ENCODE measurements at places on chromosomes 7 and 10.

DNA sequence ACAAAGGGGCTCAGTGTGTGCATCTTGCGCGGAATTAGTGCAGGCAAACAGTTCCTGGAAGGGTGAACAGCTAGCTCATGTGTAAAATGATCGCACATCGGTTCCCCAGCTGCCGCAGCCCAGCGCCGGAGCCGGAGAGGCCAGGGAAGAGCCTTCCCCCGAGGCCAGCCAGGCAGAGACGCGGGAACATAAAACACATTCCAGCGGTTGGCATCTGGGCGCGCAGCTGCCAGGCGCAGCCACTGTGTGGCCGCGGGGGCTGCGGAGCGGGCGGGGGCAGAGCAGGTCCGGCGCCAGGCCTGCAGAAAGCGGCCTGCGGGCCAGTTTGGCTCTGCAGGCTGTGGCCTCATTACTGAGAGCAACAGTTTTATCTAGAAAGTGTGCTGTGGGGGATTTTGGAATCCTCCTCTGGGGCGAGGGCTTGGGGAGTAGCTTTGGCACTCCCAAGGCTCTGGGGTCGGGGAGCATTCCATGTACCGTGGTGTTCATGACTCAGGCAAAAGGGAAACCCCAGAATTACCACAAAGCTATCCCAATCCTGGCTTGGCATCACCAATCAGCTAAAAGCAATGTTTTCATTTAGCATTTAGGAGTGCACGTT is 74.3 kb downstream of the SAMD9 start:
- DNase-seq: peak; percentile 80

GRCh38 chr10:88385601-88386203 is 197.4 kb downstream of the RNLS start:
- DNase-seq: no peak

- no peak for DNase-seq
Observed at GRCh38 chr10:1190791-1191490, 134.8 kb downstream of the WDR37 start.

- DNase-seq: no peak
Observed at GRCh38 chr7:157676001-157676400, 339.2 kb downstream of the DNAJB6 start.

GRCh38 chr10:80136134-80136571 is 3.6 kb downstream of the PLAC9 start:
- no peak for DNase-seq

GRCh38 chr7:925601-926000 is 28.9 kb downstream of the ADAP1 start:
- DNase-seq: no peak

DNA sequence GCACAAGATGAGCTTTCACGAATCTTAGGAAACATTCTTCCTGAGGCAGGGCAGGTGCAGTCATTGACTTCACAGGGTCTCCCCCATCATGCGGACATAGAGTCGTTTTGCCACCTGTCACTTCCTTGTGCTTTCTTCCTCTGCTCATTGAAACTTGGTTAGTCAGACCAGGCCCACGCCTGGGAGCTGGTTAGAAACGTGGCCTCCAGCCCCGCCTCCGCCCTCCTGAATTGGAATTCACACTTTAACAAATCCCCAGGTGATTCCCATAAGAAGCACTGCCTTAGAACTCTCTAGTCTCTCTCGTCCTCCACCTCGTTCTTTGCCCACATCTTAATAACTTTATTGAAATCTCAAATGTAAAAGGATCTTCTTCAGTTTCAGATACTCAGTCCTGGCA is 265.5 kb upstream of the FZD8 start:
- DNase-seq: no peak

GRCh38 chr10:129645487-129645886 is 178.4 kb downstream of the MGMT start:
- no peak for DNase-seq

DNA sequence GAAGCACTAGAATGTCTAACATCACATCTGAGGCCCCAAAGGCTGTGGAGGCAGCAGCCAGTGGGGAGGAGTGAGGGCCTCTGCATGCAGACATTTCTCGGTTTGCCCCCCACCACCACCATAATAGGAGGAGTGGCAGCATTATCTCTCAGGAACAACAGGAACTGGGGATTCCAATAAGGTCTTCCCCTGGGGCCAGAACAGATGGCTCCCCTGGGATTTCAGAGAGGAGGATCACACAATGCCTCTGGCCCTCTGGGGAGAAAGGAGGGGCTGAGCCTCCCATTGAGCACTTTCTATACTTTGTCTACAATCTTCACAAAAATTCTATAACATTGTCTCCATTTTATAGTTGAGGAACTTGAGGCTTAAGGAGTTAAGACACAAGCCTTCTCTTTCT is 61.1 kb downstream of the GRID1 start:
- no peak for DNase-seq

GRCh38 chr10:79329529-79329928 is 17.7 kb upstream of the PPIF start:
- no peak for DNase-seq

DNA sequence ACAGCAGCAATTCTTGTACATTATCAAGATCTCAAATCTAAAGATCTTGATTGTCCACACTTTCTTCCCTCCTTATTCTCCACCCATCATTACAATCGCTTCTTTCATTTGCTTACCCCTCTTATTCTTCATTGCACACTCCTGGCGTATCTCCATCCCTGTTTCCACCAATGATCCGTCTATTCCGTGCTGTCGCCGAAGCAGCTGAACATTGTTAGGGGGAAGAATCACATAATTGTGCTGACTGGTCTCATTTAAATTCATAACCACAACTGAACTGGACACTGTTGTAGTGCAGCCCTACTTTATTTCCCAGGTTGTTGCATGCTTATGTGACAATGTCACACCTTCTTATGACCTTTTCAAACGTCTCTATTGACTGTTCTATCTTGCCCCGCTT is 18.9 kb upstream of the NRP1 start:
- DNase-seq: no peak

GRCh38 chr7:7913504-7913903 is 55.1 kb upstream of the GLCCI1 start:
- DNase-seq: no peak

- DNase-seq: no peak
Observed at GRCh38 chr10:28713626-28714352, 36.5 kb downstream of the BAMBI start.

DNA sequence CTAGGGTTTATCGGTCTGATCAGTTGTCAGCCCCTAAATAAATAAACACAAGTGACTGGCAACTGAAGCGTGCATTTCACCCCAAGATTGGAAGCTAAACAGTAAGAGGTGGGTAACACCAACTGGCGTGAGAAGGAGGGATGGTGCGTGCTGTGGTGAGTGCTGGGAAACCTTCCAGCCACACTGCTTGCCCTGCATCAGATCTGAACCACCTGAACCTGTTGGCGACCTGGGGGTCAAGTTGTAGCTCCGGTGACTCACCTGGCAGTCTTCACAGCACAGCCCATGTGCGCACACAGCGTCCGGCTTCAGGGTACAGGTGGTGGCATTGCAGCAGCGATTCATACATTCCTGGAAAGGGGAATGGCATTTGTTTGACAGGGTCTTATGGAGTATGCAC is 170.1 kb downstream of the FANK1 start:
- DNase-seq: no peak

DNA sequence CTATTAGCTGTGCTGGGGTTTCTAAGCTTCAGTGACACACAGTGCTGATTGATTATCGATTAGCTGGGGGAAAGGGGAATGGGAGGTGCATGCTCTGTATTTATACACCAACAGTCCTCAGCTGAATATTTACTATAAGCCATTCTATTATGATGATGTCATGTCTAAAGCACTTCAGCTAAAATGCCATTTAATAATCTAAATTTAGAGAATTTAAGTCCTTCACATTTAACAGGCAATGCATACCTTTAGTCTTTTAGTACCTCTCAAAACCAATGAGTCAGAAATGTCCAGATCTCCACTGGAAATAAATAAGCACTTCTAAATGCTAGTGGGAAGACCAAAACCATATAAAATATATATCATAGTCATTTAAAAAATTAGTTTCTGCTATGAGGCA is 24.6 kb downstream of the RPP38 start:
- no peak for DNase-seq

DNA sequence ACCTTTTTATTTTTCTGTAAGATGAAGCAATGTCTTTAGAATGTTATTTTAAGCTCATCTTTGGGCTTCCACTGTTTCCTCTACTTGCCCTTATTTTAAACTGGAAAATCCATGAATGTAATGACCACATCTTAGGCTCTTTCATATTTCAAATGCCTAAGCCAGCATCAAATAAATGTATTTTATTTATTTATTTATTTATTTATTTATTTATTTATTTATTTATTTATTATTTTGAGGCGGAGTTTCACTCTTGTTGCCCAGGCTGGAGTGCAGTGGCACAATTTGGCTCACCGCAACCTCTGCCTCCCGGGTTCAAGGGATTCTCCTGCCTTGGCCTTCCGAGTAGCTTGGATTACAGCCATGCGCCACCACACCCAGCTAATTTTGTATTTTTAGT is 69.2 kb downstream of the HDAC9 start:
- DNase-seq: no peak

Data from SK-N-SH (cell line).